GM23248 (cell line): ENCODE measurements at places on chromosomes 4 and X. TPM values are rescaled to one million over a fixed set of nuclear protein-coding genes. Genes with fewer than 3 reads are reported as not detected.
A peak's percentile ranks its signal among the peaks of the same experiment; 100 is the strongest.

DCAF8L2 gene
- not detected in 2 replicates for total RNA-seq

NDP gene
- total RNA-seq: 0.13 and 0.22 TPM in 2 replicates

UNC5C gene
- total RNA-seq: not detected in 2 replicates

MBTPS2 gene
- total RNA-seq: 9.2 and 11.7 TPM in 2 replicates

BANK1 gene
- not detected in 2 replicates for total RNA-seq

PNMA5 gene
- total RNA-seq: not detected in 2 replicates

TMEM154 gene
- 11.9 and 17.2 TPM in 2 replicates for total RNA-seq

ZDHHC15 gene
- not detected in 2 replicates for total RNA-seq

ZNF157 gene
- total RNA-seq: not detected in 2 replicates

RIPPLY1 gene
- not detected in 2 replicates for total RNA-seq

VCX3A gene
- not detected in 2 replicates for total RNA-seq

TRPC3 gene
- total RNA-seq: 0.22 TPM in 1 of 2 replicates, not detected in the other

DNA sequence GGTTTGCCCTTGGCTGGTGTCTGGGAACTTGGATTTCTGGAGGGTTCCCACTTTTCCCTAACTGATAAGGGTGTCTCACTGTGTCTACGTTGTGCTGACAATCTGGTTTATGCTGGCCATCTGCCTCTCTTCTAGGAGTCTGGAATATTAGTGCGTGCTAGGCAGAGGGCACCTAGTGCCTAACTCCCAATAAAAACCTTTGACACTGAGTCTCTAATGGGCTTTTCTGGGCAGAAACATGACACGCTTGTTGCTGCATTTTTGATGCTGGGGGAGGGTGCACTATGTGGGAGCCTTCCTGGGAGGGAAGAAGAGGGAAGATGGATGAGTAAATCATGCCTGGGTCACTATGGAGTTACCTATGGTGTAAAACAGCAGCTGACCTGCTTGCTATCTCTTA is 16.3 kb upstream of the ZNF41 start:
- no peak for DNase-seq

DNA sequence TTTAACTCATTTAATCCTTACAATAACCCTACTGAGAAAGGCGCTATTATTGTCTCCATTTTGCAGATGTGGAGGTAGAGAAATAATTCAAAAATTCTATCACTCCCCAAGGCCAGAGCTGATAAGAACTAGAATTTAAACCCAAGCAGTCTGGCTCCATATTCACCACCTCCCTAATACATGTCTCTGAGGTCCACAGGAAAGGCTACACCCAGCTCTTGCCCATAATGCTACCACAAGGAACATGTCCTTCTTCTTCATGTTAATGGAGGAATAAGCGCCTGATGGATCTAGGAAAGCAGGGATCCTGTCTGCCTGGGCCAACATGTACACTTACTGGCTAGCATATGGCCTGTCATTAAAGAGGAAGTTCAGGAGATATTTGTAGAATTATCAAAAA is 16.3 kb downstream of the APBB2 start:
- no peak for DNase-seq

DNA sequence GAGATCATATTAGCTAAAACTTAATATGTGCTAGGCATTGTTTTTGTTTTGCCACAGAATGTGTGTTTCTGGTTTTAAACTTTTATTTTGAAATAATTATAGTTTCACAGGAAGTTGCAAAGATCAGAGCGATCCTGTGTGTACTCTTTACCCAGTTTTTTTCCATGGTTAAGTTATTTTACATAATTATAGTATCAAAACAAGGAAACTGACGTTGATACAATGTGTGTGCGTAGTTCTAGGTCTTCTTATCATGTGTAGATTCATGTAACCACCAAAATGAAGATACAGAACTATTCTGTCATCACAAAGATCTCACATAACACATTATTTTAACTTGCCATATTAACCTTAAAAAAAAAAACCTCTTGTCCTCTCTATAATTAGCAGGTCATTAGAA is 69.2 kb downstream of the BLTP1 start:
- no peak for DNase-seq

GRCh38 chrX:45768666-45769236 is 568.1 kb upstream of the DIPK2B start:
- peak; percentile 45 for DNase-seq

GRCh38 chrX:123878252-123878721 is 18.4 kb downstream of the XIAP start:
- DNase-seq: peak; percentile 18

- DNase-seq: peak; percentile 45
Measured at GRCh38 chr4:109465069-109465468, 31.5 kb downstream of the SEC24B start.

GRCh38 chr4:165190591-165191347 is 16.6 kb upstream of the KLHL2 start:
- DNase-seq: peak; percentile 15

DNA sequence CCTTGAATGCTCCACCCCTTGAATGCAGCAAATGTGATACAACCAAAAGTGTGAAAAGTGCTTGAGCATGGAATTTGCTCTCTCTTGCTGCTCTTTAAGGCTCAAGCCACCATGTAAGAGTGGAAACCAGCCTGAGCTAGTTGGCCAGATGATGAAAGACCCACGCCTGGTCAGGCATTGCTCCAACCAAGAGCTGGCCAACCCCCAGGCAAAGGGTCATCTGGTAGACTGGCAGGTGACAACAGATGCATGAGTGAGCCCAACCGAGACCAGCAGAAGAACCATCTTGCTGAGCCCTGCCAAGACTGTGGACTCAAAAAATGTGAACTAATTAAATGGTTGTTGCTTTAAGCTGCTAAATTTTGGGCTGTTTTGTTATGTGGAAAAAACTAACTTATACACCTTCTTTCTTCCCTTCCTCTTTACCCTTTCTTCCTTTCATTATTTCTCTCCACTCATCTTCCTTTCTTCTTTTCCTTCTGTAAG is 32.7 kb downstream of the ADGRG2 start:
- DNase-seq: no peak

DNA sequence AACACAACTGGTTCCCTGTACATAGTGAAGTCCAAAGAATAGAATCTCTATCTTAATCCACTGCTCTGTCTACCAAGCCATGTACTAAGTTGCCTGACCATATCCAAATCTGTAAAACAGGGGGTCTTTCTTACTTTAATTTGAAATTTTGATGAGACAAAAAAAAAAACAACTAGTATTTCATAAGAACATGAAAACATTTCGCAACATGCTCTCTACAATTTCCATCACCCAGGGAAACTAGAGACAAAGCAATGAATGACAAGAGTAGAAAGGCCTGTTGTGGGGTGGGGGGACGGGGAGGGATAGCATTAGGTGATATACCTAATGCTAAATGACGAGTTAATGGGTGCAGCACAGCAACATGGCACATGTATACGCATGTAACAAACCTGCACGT is 279.9 kb downstream of the PPP3CA start:
- peak; percentile 20 for DNase-seq

GRCh38 chrX:71563921-71564320 is 14.3 kb upstream of the GCNA start:
- no peak for DNase-seq

DNA sequence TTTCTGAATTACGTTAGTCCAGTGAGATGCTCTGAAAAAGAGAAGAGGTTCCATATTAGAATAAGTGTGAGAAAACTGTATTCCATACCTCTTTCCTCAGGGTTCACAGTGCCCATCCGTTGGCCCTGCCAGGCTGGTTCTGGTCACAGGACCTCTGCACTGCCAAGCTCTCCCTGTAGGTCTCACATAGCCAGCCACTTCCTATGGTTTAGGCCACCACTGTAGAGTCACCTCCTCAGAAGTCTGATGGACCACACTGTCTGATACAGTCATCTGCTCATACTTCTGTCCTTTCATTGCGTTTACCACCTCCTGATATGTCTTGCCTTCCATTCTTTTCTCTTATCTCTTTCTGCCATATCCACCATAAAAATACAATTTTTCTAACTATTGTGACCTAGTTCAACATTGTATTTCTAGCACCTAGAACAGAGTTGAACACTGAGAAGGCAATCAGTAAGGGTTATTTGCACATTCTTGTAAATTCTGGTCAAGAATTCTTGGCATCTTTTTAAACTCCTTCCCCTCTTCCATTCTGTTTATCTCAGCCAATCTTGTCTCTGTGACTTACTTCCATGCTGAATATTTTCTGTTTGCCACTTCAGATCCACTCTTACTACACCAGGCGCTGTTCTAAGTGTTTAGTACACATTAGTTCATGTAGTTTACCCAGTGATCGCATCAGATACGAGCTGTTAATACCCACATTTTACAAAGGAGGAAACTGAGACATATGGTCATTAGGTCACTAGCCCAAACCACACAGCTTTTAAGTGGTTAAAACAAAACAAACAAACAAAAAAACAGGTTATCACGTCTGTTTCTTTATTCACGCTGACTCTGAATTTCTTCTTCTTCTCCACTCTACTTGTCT is 125.6 kb downstream of the CBR4 start:
- no peak for DNase-seq

DNA sequence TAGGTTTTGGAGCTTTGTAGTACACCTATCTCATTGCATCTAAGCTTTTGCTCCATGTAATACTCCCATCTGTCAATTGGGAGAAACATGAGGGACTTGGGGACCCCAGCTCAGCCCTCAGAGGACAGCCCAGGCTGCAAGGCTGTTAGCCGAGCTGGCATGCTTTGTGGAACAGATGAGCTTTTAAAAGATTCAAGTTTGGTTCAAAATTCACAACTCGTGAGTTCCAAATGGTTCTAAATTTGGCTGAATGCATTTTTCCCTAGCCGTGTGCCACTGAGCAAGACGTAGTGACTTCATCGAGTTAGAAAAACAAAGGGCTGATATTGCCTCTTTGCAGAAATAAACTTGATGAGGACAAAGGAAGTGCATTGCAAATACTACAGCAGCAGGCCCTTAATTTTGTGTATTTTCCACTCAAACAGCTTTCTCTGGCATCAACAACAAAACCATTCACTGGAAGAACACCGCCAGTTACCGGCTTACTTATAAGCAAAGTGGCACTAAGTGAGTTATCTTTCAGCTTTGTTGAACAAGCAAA is 165.0 kb upstream of the HS3ST1 start:
- DNase-seq: no peak
